SK-N-SH (cell line): ENCODE measurements at places on chromosomes 7 and 10. TPM values are rescaled to one million over a fixed set of nuclear protein-coding genes. Genes with fewer than 3 reads are reported as not detected.

The WEE2 gene
- not detected in 2 replicates for polyA plus RNA-seq

- H3K27ac ChIP-seq: no peak overlapping the region
- no peak overlapping the region for H3K4me3 ChIP-seq
- no peak for DNase-seq
- H3K36me3 ChIP-seq: no peaks in the 10 kb centered on the region
Measured at GRCh38 chr7:75621124-75621523, 117.6 kb downstream of the HIP1 start.

GRCh38 chr7:121428855-121429489 is 32.9 kb upstream of the FAM3C start:
- no peaks in the 10 kb centered on the region for H3K27me3 ChIP-seq
- no peaks in the 10 kb centered on the region for H3K4me1 ChIP-seq
- H3K4me3 ChIP-seq: no peak overlapping the region

The BTBD16 gene
- 0.03 TPM in 1 of 2 replicates, not detected in the other for polyA plus RNA-seq

DNA sequence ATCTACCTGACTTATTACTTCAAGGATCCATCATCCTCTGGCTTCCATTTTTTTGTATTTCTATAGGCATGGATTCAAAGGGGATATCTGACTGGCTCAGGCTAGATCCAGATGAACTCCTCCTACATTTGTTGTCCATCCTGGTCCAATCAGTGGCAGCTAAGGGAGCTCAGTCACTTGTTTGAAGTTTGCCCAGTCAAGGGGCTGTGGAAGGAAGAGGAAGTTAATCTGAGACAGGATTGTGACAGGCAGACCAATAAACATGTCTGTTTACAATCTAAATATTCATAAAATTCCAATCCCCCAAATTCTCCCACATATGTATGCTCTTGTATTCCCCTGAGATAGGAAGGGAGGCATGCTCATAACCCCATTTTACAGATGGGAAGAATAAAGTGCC is 48.7 kb downstream of the CAV1 start:
- peak overlapping the region; percentile 99 for H3K27ac ChIP-seq
- DNase-seq: no peak
- peaks cover 3% of the 10 kb centered on the region; the same call in 1 of the 2 replicates for H3K4me1 ChIP-seq
- H3K27me3 ChIP-seq: no peaks in the 10 kb centered on the region

- no peaks in the 10 kb centered on the region for H3K36me3 ChIP-seq
- H3K27ac ChIP-seq: no peak overlapping the region
- H3K27me3 ChIP-seq: no peaks in the 10 kb centered on the region
- no peak for DNase-seq
- peaks cover 21% of the 10 kb centered on the region for H3K4me1 ChIP-seq
- H3K4me3 ChIP-seq: no peak overlapping the region
Measured at GRCh38 chr7:121020989-121021969, 32.8 kb downstream of the CPED1 start.

The FAM221A gene
- 9.7 and 10.5 TPM in 2 replicates for polyA plus RNA-seq

The CYP3A4 gene
- polyA plus RNA-seq: not detected in 2 replicates

DNA sequence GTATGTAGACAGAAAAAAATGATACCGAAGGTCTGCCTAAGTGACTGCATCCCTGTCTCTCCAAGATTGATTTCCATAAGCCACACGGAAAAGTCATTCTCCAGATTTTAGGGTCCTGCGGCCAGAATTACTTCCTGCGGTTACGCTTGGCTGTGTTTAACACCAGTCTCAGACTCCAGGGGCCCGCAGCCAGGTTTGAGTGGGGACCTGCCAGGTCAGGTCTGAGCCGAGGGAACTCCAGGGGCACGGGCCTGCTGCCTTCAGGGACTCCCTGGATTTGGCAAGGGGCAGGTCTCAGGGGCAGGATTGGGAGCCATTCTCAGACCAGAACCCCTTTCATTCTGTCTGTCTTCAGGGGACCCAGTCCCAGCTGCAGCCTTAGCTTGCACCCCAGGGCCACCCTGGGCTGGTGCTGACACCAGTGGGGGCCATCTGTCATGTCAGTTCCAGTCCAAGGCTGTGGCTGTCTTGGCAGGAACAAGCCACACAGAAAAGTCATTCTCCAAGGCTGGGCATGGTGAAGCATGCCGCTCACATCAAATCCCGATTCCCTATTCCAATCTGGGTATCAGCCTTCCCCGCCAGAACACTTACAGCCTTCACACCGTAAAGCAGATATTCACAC is 39.0 kb downstream of the TMEM120A start:
- DNase-seq: no peak
- no peak overlapping the region for H3K27ac ChIP-seq
- peaks cover 20% of the 10 kb centered on the region for H3K36me3 ChIP-seq
- H3K27me3 ChIP-seq: no peaks in the 10 kb centered on the region
- H3K4me3 ChIP-seq: no peak overlapping the region

DNA sequence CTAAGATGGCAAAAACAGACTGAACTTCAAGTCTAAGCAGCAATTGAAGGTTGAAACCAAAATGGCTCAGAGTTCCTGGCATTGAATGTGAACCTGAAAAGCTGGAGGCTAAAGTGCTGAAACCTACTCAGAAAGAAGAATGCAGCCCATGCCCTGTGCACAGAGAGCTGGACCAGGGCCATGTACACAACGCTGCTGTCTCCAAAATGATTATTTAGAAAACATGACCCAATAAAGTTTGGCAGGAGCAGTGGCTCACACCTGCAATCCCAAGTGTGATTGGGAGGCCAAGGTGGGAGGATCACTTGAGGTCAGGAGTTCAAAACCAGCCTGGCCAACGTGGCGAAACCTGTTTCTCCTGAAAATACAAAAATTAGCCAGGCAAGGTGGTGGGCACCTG is 158.9 kb downstream of the AKR1D1 start:
- DNase-seq: no peak
- no peaks in the 10 kb centered on the region for H3K36me3 ChIP-seq
- no peak overlapping the region for H3K4me3 ChIP-seq
- H3K27me3 ChIP-seq: no peaks in the 10 kb centered on the region
- H3K4me1 ChIP-seq: no peaks in the 10 kb centered on the region

GRCh38 chr7:14717816-14718215 is 184.7 kb downstream of the DGKB start:
- no peak overlapping the region for H3K27ac ChIP-seq
- DNase-seq: peak; percentile 40
- no peaks in the 10 kb centered on the region for H3K27me3 ChIP-seq
- no peaks in the 10 kb centered on the region for H3K36me3 ChIP-seq
- H3K4me1 ChIP-seq: no peaks in the 10 kb centered on the region

GRCh38 chr10:78974617-78975317 is 94.0 kb upstream of the ZMIZ1 start:
- no peaks in the 10 kb centered on the region for H3K27me3 ChIP-seq
- peaks cover 29% of the 10 kb centered on the region for H3K4me1 ChIP-seq
- peak overlapping the region; percentile 50; the same call in 1 of the 2 replicates for H3K4me3 ChIP-seq
- peak; percentile 70 for DNase-seq

GRCh38 chr10:122733443-122733842 is 33.8 kb upstream of the C10orf120 start:
- H3K4me3 ChIP-seq: no peak overlapping the region
- H3K36me3 ChIP-seq: no peaks in the 10 kb centered on the region
- H3K27ac ChIP-seq: no peak overlapping the region
- no peak for DNase-seq

DNA sequence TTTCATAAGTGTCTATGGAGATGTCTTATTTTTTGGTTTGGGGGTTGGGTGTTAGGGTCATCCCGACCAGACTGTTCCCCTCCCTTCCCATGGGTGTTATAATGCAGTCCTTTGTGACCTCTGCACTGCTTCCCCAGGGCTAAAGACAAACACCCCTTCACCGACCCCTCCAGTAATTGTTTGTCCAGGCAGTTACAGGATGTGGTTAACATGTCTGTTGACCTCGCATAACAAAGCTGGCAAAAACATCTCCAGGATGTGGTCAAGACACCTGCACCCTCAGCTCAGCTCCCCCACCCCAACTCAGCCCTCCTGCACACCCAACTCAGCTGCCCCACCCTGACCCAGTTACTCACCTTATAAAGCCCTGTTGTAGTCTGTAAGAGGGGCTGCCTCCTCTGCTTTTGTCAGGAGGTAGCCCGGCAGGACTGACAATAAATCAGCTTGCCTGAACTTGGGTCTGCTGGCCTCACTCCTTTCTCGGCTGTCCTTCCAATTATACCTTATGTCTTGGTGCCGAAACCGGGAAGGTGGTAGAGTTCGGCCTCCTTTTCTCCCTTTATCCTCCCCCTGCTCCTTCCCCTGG is 102.2 kb downstream of the ZNF92 start:
- H3K4me1 ChIP-seq: no peaks in the 10 kb centered on the region
- H3K27me3 ChIP-seq: peaks cover 18% of the 10 kb centered on the region; the same call in 1 of the 2 replicates
- H3K36me3 ChIP-seq: no peaks in the 10 kb centered on the region

GRCh38 chr7:19390795-19391194 is 245.6 kb upstream of the FERD3L start:
- H3K27me3 ChIP-seq: peaks cover 14% of the 10 kb centered on the region; the same call in 1 of the 2 replicates
- no peak overlapping the region for H3K27ac ChIP-seq
- DNase-seq: no peak
- H3K36me3 ChIP-seq: no peaks in the 10 kb centered on the region
- H3K4me1 ChIP-seq: no peaks in the 10 kb centered on the region
- no peak overlapping the region for H3K4me3 ChIP-seq

DNA sequence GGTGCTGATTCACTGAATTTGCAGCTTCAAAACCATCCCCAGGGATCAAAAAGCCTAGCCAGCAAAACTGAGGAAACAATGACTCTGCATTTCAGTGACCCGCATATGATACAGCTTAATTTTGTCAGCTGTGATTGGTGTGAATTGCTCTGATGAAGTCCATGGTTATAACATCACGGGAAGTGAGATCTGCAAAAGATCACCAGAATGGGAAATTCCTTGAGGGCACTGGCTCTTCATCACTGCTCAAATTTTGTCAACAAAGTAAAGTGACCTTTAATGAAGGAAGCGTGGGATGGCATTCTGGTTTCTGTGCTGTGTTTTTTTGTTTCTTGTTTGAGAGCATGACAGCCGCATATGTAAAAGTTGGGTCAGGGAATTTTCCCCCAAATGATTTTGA is 745.9 kb downstream of the GATA3 start:
- H3K27me3 ChIP-seq: no peaks in the 10 kb centered on the region
- peak; percentile 19 for DNase-seq
- no peak overlapping the region for H3K27ac ChIP-seq
- H3K4me1 ChIP-seq: no peaks in the 10 kb centered on the region
- no peaks in the 10 kb centered on the region for H3K36me3 ChIP-seq

The LRRC18 gene
- not detected in 2 replicates for polyA plus RNA-seq

DNA sequence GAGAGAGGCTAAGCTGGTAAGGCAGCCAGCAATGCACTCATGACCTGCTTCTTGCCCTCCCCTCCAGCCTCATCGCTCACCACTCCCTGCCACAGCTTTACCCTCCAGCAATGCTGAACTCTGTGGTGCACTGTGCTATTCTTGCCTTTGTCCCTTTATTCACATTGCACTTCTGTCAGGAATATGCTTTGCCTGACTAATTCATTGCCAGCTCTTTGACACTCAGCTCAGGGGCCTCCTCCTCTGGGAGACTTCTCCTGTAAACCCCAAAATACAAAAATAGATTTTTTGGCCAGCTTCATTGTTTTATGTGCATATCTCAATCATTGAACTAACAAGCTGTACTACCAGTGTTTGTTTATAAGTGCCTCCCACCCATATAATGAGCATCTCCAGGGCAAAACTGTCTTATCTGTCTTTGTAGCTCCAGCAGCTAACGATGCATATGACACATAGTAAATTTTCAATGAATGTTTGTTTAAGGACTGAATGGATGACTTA is 8.2 kb downstream of the CNNM1 start:
- H3K27ac ChIP-seq: no peak overlapping the region
- peaks cover 5% of the 10 kb centered on the region; the same call in 1 of the 2 replicates for H3K27me3 ChIP-seq
- no peak overlapping the region for H3K4me3 ChIP-seq
- no peaks in the 10 kb centered on the region for H3K36me3 ChIP-seq
- peak; percentile 22 for DNase-seq

GRCh38 chr10:121981346-121981745 is 6.3 kb upstream of the NSMCE4A start:
- H3K4me1 ChIP-seq: no peaks in the 10 kb centered on the region
- H3K27me3 ChIP-seq: no peaks in the 10 kb centered on the region
- H3K27ac ChIP-seq: no peak overlapping the region
- no peak overlapping the region for H3K4me3 ChIP-seq
- no peak for DNase-seq

DNA sequence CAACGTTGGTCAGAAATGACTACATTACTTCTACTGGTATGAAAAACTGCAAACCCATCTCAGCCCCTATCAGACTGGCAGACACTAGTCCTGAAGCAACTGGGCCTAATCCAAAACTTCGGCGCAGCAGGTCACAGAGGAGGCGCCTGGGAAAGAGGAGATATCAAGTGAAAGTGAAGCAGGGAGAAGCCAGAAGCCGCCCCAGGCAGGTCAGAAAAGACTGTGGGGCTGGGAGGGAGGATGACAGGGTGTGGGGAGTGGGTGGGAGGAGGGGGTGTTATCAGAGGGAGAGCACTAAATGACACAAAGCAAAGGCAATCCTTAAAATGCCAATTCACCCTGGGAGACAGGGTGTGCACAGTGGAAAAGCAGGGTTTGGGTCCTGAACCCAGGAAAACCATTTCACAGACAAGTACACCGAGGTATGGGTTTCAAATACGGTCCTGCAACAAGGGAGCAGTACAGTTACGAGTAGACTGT is 731 bp downstream of the CHCHD3 start:
- peak; percentile 51 for DNase-seq
- peak overlapping the region; percentile 86 for H3K4me3 ChIP-seq
- no peaks in the 10 kb centered on the region for H3K27me3 ChIP-seq
- peak overlapping the region; percentile 81 for H3K27ac ChIP-seq
- H3K36me3 ChIP-seq: peaks cover 15% of the 10 kb centered on the region

DNA sequence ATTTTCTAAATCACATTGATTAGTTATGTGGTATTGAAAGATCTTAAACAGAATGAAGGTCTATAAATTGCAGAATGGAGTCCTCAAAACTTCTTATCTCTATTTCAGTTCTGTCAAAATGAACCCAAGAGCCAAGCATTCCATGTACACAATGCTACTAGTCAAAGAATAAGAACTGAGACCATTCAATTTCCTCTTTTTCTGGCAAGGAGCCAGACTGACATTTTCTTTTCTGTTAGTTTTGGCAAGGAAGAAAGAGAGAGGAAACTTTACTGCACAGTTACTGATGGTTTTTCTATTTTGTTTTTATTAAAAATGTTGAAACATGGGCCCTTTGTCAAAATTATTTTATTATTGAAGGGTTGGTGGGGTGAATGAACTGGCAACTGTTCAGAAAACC is 181.8 kb upstream of the FERD3L start:
- no peak overlapping the region for H3K27ac ChIP-seq
- H3K4me3 ChIP-seq: no peak overlapping the region
- H3K4me1 ChIP-seq: no peaks in the 10 kb centered on the region; the same call in 1 of the 2 replicates
- no peak for DNase-seq

The TBX20 gene
- 1.0 and 1.5 TPM in 2 replicates for polyA plus RNA-seq

The SLC26A4 gene
- 0.61 and 0.78 TPM in 2 replicates for polyA plus RNA-seq

The RAB19 gene
- polyA plus RNA-seq: not detected in 2 replicates

The WASL gene
- 8.5 and 9.9 TPM in 2 replicates for polyA plus RNA-seq
